ENCODE measurements at places on chromosomes 1 and 21.

DNA sequence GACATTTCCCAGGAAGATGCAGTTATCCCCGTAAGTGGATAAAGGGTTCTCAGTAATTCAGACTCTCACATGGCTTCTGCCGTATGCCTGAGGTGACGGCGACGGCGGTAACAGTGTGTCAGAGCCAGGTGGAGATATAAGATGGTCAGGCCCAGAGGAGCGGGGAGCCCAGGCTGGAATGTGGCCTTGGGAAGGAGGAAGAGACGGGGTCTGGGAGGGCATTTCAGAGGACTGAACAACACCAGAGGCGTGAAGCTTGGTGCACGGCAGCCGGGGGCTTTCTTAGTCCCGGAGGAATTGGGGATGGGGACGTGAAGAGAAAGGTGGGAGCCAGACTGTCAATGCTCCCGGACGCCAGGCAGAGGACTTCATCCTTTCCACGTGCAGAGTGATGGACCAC is 1.0 kb downstream of the RER1 start:
- H3K27me3 ChIP-seq, result no peaks in the 10 kb centered on the region
- DNase-seq, result no peak
- peak overlapping the region; percentile 92 for H3K4me3 ChIP-seq
- peaks cover 43% of the 10 kb centered on the region for H3K36me3 ChIP-seq
- H3K27ac ChIP-seq, result peak overlapping the region; percentile 92

DNA sequence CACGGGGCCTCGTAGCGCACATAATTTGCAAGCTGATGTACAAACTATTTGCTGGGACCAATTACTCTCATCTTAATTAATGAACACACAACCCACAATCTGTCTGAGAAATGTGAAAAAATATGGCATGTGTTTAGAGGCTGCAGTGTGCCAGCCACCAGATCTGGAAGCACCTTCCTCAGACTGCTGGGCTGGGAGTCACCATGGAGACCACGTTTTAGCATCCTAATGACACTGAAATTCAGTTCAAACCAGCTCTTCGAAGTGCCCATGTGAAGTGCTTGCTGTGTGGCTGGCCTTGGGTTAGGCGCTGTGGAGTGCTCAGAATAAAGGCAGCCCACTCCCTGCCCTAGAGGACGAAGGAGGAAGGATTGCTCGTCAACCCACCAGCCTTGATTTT is 482.4 kb downstream of the OMA1 start:
- H3K27ac ChIP-seq, result no peak overlapping the region
- no peaks in the 10 kb centered on the region for H3K27me3 ChIP-seq
- no peak for DNase-seq

DNA sequence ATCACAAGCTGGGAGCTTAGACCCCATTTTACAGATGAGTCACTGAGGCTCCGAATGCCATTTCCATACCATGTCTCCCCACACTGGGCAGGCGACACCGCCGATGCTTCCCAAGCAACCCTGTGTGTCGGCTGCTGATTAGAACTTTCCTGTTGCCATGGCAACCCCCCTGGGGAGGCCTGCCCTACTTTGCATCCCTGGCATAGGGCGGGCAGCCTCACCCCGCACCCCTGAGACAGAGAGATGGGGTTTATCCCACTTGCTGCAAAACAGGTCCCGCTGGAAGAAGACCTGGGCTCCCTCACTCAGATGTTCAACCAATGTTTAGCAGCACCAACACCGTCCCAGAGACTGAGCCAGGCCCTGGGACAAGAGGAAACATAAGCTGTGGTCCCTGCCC is 81.5 kb downstream of the CAMK2N1 start:
- DNase-seq, result no peak
- H3K27ac ChIP-seq, result no peak overlapping the region
- H3K27me3 ChIP-seq, result peaks cover 46% of the 10 kb centered on the region
- no peaks in the 10 kb centered on the region for H3K36me3 ChIP-seq
- no peak overlapping the region for H3K4me3 ChIP-seq

GRCh38 chr1:168488138-168488537 is 55.7 kb downstream of the XCL2 start:
- peaks cover 54% of the 10 kb centered on the region for H3K36me3 ChIP-seq
- peaks cover 65% of the 10 kb centered on the region for H3K4me1 ChIP-seq
- no peaks in the 10 kb centered on the region for H3K27me3 ChIP-seq
- DNase-seq, result no peak
- no peak overlapping the region for H3K4me3 ChIP-seq
- H3K27ac ChIP-seq, result no peak overlapping the region

GRCh38 chr1:159795534-159795933 is 6.6 kb upstream of the FCRL6 start:
- no peak for DNase-seq
- no peak overlapping the region for H3K27ac ChIP-seq
- peaks cover 32% of the 10 kb centered on the region for H3K27me3 ChIP-seq
- no peaks in the 10 kb centered on the region for H3K36me3 ChIP-seq
- no peak overlapping the region for H3K4me3 ChIP-seq

GRCh38 chr1:1430114-1430982 is 5.1 kb upstream of the VWA1 start:
- H3K36me3 ChIP-seq, result no peaks in the 10 kb centered on the region
- H3K27me3 ChIP-seq, result peaks cover 19% of the 10 kb centered on the region
- peaks cover 12% of the 10 kb centered on the region for H3K4me1 ChIP-seq

- DNase-seq, result no peak
- H3K27ac ChIP-seq, result no peak overlapping the region
- no peaks in the 10 kb centered on the region for H3K36me3 ChIP-seq
- H3K27me3 ChIP-seq, result peaks cover 23% of the 10 kb centered on the region
Observed at GRCh38 chr1:156913809-156914387, 6.5 kb upstream of the LRRC71 start.

DNA sequence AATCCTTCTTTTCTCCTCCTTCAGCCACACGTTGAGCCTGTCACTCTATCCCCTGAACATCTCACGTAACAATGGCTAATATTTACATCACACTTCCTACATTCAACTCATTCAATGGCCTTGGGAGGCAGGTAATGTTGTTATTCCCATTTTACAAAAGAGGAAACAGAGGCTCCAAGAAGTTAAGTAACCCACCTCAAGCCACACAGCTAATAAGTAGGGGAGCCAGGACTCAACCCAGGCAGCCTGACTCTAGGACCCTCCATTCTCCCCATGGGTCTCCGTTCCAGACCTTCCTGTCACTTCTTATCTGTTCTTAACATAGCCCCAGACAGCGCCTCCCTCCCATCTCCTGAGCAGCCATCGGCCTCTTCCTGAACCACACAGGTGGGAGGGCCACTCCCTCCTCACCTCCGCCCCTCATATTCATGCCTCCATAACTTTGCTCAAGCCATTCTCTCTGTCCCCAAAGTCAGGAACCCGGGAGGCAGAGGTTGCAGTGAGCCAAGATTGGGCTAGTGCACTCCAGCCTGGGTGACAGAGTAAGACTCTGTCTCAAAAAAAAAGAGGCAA is 2.2 kb downstream of the PADI4 start:
- no peak for DNase-seq
- peaks cover 13% of the 10 kb centered on the region for H3K27me3 ChIP-seq
- H3K4me3 ChIP-seq, result no peak overlapping the region
- H3K27ac ChIP-seq, result no peak overlapping the region
- H3K4me1 ChIP-seq, result no peaks in the 10 kb centered on the region

DNA sequence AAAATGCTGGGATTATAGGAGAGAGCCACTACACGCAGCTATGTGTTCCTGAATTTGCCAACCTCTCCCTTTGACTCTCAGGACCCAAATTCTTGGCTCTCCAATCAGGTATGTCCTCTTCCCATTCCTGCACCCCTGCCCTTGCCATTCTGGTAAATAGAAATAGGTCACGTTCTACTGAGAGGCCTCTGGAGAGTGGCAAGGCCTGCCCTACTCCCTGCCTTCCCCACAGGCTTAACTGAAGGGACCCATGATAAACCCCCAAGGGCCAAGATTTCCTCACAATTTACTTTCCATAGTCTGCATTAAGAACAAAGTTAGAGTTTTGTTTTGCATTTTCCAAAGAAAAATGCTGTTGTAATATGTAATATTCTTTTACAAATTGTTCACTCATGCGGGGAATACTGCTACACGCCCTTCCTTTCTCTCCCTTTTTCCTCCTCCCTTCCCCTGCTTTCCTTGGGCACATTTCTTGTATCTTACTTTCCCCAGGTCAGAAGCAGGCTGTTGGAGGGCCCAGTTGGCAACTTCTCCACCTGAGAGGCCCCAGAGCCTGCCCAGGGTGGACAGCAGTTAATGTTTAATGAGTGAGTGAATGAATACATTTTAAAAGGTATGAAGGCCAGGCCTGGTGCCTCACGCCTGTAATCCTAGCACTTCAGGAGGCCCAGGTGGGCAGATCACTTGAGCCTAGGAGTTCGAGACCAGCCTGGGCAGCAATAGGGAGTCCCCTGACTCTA is 33.9 kb upstream of the PUM1 start:
- no peak for DNase-seq
- H3K27ac ChIP-seq, result no peak overlapping the region
- no peak overlapping the region for H3K4me3 ChIP-seq
- H3K4me1 ChIP-seq, result no peaks in the 10 kb centered on the region

DNA sequence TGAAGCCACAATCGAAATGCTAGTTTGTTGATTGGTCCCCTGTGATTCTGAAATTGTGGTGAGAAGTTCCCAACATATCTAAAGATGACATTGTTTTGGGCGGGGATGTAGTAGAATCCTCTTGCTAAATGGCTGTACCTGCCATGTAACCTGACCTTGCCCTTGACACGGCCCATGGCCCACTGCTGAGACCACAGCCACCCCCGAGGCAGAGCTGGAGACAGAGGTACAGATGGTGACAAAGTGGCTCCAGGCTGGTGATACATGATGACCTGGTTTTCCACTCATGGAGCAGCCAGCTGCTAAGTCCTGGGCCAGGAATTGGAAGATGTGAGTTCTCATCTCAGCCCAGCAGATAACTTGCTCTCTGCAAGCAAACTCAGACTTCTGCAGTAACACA is 226.5 kb downstream of the FOXD2 start:
- peaks cover 10% of the 10 kb centered on the region for H3K4me1 ChIP-seq
- peaks cover 10% of the 10 kb centered on the region for H3K27me3 ChIP-seq
- no peak for DNase-seq
- H3K4me3 ChIP-seq, result no peak overlapping the region
- H3K27ac ChIP-seq, result no peak overlapping the region
- no peaks in the 10 kb centered on the region for H3K36me3 ChIP-seq

GRCh38 chr1:75423616-75424015 is 187.3 kb downstream of the SLC44A5 start:
- H3K27ac ChIP-seq, result no peak overlapping the region
- H3K27me3 ChIP-seq, result no peaks in the 10 kb centered on the region
- no peak overlapping the region for H3K4me3 ChIP-seq
- DNase-seq, result no peak

DNA sequence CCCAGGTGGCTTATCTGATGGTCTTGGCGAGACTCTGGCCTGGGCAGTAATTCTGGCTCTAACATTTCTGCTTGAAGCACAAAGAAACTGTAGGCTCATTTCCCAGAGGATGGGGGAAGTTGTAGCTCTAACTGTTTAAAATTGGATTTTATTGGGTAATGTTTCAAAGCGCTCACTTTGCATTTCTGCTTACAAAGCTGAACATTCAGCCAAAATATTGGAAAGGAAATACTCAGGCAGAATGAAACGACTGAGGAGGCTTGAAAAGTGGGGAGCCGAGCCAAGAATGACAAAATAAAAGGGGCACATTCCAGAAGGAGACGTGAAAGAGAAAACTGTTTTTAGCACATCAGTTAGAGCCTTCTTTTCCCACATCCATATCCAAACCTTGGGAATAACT is 202.6 kb downstream of the GRIK1 start:
- H3K4me3 ChIP-seq, result no peak overlapping the region
- no peaks in the 10 kb centered on the region for H3K27me3 ChIP-seq
- H3K27ac ChIP-seq, result no peak overlapping the region
- H3K36me3 ChIP-seq, result no peaks in the 10 kb centered on the region
- H3K4me1 ChIP-seq, result no peaks in the 10 kb centered on the region

DNA sequence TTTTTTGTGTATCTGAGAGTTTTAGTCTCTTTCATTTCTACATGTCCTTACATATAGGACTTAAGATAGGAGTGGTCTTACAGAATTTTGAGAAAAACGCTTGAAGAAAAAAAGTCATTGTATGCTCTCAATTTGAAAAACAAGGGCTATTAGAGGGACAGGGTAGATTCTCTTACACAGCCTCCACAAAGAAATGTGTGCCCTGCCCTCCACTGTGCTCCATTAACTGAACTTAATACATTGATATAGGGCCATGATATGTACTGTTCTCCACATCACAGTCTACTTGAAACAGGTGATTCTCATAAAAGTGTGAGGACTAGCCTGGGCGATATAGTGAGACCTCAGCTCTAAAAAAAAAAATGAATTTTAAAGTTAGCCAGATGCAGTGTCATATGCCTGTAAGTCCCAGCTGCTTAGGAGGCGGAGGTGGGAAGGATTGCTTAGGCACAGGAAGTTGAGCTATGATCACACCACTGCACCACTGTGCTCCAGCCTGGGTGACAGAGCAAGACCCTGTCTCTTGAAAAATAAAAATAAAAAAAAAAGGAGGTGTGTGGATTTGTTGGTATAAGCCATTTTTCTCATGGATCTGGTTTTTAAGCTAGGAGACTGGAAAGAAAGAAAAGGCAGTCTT is 77.0 kb downstream of the HMCN1 start:
- H3K4me3 ChIP-seq, result no peak overlapping the region
- H3K27me3 ChIP-seq, result no peaks in the 10 kb centered on the region
- no peaks in the 10 kb centered on the region for H3K36me3 ChIP-seq
- no peak for DNase-seq
- no peaks in the 10 kb centered on the region for H3K4me1 ChIP-seq

DNA sequence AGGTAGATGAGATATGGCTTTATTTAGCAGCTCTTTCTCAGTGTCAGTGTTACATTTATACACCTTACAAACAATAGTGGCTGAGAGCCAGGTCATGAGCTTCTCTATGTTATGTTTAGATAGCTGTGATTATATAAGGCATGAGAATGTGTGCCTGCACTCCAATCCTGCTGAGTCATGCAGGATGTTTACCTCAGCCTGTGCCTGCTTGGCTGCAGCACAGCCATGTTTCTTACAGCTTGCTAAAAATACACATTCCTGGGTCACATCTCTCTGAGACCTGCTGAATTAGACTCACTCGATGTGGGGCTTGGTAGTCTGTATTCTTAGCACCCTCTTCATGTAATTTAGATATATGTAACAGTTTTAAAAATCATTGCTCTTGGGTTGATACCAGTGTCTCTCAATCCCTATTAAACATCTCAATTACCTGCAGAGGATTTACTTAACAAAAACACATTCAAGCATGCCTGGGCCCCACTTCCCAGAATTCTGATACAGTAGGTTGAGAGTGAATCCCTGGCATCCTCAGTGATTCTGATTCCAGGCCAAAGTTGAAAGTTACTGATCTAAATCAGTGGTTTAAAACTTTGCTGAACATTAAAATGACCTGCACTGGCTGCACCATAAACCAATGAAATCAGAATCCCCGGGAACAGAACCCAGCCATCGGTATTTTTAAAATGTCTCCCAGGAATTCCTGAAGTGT is 107.5 kb downstream of the GDAP2 start:
- H3K36me3 ChIP-seq, result no peaks in the 10 kb centered on the region
- H3K27me3 ChIP-seq, result peaks cover 15% of the 10 kb centered on the region
- H3K27ac ChIP-seq, result no peak overlapping the region
- H3K4me1 ChIP-seq, result no peaks in the 10 kb centered on the region

DNA sequence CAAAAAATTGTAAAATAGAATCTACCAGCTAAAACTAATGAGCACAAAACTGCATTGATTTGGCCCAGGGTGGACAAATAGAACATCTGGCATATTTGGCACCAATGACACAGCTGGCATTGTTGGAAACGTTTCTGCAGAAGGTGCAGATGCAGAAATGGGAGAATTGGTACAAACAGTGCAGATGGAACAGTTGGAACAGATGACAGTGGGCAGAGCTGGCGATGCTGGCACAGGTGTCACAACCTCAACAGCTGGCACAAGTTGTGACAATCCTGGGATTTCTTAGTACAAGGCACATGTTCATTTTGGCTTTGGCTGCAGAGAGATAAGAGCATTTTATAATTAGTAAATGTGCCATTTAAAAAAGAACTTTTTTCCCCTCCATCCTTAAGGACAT is 91.1 kb upstream of the ZBTB18 start:
- no peaks in the 10 kb centered on the region for H3K4me1 ChIP-seq
- no peak for DNase-seq
- H3K4me3 ChIP-seq, result no peak overlapping the region
- H3K27ac ChIP-seq, result no peak overlapping the region

Data from activated CD8-positive, alpha-beta T cell treated with anti-CD3 and anti-CD28 coated beads, Interleukin-2, amount 10 ng/mL, durations not matched to agents 7 days and 5 days (primary cell).